ENCODE measurements at places on chromosomes 11 and 22.

DNA sequence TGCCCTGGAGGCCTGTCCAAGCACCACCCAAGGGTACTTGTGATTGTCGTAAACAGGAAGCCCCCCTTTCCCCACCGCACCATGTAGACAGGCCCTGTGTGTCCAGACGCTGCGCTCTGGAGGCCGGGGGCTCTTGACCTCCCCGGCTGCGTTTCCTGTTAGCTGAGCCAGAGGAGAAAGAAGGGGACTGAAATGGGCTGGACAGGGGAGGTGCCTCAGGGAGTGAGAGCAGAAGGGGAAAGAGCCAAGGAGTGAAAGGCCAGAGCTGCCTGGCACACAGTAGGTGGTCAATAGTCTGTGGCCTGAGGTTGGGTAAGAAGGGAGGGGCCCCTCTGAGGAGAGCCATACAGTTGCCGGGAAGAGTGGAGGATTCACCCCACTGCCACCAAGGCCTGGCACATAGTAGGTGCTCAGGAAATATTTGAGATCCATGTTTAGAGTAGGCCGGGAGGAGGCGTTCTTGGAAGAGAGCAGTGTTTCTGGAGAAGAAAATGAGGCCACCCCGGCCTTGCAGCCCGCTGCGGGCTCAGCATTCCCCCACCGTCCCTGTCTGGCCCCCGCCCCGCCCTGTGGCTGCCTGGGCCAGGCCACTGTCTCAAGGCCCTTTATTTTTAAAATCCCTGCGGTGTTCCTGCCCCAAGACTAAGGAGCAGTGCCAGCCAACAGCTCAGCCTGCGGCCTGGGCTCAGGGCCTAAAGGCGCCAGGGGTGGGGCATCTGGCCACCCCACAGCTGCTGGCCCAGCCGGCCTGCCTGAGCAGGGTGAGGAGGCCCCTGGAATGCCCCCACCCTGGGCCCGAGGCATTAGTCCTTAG, 13.6 kb upstream of the CDC42EP1 start:
- no peak for DNase-seq

- no peak for DNase-seq
These were observed 60.7 kb upstream of the CCDC89 start for GRCh38 chr11:85746670-85747069.

GRCh38 chr11:58801302-58801701, 43.2 kb downstream of the GLYATL2 start:
- no peak for DNase-seq

GRCh38 chr11:108069947-108070346, 51.4 kb upstream of the ACAT1 start:
- peak; percentile 22 for DNase-seq

GRCh38 chr11:94702481-94702880, 65.7 kb upstream of the AMOTL1 start:
- no peak for DNase-seq

DNA sequence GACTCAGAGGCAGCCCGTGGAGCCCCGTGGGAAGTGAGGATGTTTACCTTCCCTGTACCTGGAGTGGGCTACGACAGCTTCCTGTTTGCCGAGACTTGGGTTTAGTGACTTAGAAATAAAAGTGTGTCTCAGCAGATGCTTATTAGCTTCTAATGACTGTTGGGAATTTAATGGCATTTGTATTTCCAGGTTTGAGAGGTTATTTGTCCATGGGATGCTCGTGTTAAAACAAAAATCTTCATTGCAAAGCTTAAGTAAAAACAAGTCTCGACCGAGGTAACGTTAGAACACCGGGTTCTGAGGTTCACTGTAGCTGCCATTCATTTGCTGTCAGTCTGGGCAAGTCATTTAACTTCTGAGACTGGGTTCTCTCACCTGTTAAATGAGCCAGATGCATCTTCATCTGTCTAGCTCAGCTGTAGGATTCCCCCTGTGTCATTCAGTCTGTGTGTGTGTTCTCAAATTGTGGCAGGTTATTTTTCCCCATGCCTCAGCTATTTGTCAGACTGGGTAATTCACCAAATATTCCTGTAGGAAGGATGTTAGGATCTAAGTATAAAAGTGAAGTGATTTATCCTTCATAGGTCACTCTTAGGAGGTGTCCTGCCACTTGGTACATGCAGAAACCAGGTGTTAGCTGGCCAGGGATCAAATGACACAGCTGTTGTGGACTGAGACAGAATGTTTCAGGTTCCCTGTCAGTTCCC, 791 bp downstream of the EI24 start:
- DNase-seq: no peak

DNA sequence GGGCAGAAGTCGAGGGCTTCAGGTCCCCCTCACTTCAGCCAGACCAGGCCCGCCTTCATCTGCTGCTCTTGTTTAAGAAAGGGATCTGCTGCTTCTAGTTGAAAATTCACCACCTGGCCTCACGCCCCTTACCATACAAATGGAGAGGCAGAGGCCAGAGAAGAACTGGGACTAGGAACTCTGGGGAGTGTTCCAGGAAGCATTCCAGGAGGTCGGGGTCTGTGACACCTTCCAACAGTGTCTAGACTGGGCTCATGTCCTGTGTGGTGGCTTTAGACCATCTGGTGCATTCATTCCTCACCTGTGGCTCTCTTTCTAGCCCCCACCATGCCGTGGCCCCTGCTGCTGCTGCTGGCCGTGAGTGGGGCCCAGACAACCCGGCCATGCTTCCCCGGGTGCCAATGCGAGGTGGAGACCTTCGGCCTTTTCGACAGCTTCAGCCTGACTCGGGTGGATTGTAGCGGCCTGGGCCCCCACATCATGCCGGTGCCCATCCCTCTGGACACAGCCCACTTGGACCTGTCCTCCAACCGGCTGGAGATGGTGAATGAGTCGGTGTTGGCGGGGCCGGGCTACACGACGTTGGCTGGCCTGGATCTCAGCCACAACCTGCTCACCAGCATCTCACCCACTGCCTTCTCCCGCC, 12.3 kb downstream of the TSKU start:
- DNase-seq: no peak

- peak; percentile 58 for DNase-seq
These were observed 714 bp downstream of the CD59 start for GRCh38 chr11:33735271-33736147.

GRCh38 chr11:4539603-4540219, 5.3 kb upstream of the OR52M1 start:
- peak; percentile 61 for DNase-seq

GRCh38 chr11:102338479-102339010, 8.5 kb upstream of the BIRC2 start:
- no peak for DNase-seq

DNA sequence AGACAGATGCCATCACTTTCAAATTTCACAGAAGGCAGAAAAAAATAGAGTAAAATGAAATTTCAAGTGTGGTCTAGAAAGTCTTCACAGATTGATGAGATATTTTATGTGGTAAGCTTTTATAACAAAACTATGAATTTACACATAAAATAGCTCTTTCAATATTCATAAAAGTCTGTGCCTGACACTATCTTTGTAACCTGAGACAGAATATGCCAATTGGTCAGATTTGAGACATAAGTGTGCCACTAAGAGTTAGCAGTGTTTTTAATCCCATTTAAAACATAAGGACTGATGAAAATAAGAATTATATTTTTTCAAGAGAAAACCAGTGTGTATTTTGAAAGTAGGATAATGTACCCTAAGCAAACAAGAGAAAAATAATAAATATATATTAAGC, 769.5 kb upstream of the LUZP2 start:
- no peak for DNase-seq

GRCh38 chr11:78731027-78731426, 156.4 kb upstream of the NARS2 start:
- DNase-seq: no peak

- no peak for DNase-seq
These were observed 52.6 kb downstream of the TENM4 start for GRCh38 chr11:79388201-79388600.

DNA sequence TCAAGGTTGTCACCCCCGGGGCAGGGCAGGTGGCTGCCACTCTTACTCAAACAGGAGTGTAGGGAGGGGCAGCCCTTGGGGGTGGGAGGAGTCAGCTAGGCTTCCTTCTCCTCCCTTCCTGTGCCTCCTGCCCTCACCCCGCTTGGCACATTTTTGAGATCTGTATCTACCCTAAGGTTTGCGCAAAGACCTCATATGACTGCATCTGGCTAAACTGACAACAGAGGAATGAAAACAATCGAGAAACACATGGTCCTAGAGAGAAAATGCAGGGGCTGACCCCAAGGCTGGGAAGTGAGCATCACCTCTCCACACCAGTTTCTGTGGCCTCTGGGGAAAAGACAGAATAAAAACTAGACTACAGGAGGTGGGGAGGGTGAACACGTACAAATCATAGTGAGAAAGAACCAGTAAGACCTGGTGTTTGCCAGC, 28.1 kb downstream of the IGSF9B start:
- DNase-seq: no peak

DNA sequence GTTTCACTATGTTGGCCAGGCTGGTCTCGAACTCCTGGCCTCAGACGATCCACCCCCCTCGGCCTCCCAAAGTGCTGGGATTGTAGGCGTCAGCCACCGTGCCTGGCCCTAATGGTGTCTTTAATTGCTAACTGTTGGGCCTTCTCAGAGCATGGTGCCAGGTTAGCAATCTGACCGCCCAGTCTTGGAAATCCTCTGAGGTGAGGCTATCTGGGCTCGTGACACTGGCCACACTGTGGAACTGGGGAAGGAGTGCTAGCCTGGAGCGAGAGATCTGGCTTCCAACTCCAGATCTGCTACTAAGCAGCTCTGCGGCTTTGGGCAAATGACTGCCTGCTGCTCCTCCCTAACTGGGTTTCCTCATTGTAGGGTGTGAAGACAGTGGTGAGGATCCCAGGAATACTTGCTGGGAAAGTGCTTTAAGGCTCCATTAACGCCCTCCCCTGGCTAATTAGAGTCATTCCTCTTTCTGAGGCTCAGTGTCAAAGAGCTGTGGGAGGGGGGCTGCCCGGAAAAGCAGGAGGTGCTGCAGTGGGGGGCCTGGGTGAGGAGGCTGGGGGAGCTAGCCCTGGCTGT, 35.4 kb downstream of the CHRDL2 start:
- no peak for DNase-seq

GRCh38 chr11:43360361-43361032, 1.8 kb downstream of the TTC17 start:
- peak; percentile 75 for DNase-seq

DNA sequence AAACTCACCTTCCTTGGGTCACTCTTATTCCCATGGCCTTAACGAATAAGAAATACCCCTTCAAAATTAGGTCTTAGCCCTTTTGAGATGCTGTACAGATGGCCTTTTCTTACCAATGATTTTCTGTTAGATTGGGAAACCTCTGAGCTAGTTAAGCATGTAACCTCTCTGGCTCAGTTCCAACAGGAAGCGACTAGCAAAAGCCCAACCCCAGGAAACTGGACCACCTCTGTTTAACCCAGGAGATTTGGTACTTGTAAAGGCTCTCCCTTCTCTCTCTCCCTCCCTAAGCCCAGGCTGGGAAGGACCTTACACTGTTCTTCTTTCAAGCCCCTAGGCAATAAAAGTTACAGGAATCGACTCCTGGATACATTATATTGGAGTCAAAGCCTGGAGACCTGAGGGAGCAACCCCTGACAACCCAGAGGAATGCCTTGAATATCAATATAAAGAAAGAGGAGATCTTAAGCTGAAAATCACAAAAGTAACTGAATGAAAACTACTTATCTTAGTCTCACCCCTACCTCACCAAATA, 11.7 kb downstream of the APIP start:
- DNase-seq: no peak

GRCh38 chr11:113505046-113505445, 29.8 kb upstream of the DRD2 start:
- DNase-seq: no peak

GRCh38 chr22:35618427-35619223, 1.5 kb upstream of the MB start:
- DNase-seq: no peak

- no peak for DNase-seq
These were observed 89.0 kb downstream of the MUC15 start for GRCh38 chr11:26483108-26483507.

GRCh38 chr11:19874266-19874665, 161.6 kb downstream of the NAV2 start:
- DNase-seq: no peak

GRCh38 chr11:12318791-12319438, 58.5 kb upstream of the PARVA start:
- DNase-seq: no peak

- DNase-seq: no peak
These were observed 639.1 kb downstream of the TBC1D22A start for GRCh38 chr22:47401592-47401898.

GRCh38 chr11:17694494-17695110, 24.8 kb upstream of the MYOD1 start:
- DNase-seq: no peak

DNA sequence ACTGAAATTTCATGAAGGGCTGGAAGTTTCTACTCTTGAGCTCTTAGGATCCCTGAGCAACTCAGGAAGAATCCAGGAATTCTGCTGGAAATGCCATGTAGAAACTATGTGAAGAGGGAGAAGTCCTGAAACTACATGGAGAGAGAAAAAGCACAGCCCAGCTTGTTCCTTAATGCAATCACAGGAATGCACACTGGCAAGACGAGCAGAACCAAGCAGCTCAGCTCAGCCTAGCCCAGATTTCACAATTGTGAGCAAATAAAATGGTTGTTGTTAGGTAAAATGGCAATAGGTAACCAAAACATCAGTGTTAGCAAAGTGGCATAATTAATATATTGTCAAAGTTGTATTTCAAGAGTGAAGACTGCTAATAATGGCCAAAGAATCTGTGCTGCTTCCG, 28.1 kb downstream of the ZNF214 start:
- no peak for DNase-seq

- no peak for DNase-seq
These were observed 24.1 kb downstream of the DCPS start for GRCh38 chr11:126328001-126328390.

DNA sequence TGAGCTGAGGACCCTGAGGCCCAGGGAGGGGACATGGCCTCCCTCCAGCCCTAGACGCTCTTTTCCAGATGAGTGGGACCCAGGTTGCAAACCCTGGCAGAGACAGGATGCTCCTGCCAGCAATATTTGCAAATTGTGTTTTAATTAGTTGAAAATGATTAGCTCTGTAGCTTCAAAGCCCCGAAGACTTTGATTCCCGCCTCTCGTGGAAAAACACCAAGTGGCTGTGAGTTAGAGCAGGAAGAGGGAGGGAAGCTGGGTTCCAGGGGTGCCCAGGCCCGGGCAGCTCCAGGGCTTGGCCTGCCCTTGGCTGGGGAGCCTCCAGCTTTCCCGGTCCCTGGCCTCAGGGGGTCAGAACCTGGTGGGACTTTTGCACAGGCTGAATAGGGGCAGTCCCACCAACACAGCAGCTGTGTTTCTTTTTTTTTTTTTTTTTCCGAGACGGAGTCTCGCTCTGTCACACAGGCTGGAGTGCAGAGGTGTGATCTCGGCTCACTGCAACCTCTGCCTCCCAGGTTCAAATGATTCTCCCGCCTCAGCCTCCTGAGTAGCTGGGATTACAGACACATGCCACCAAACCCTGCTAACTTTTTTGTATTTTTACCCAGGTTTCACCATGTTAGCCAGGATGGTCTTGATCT, 101.6 kb upstream of the RTL6 start:
- DNase-seq: no peak

DNA sequence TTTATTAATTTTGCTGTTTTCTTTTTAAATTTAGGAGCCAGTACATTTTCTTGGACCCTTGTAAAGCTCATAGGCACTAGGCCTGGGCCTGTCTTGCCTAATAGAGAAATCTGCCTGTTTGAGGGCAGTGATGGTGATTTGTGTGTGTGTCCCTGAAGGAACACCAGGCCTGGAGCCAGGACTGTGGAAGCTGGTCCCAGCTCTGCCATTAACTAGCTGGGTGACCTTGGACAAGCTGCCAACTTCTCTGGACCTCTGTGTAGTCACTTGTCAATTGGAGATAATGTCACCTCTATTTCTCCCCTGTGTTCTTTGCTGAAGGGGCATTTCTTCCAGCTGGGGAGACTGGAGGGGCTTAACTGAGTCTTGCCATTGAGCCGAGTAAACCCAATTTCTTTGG, 16.0 kb upstream of the FTH1 start:
- no peak for DNase-seq

Data from suppressor macrophage treated with lipopolysaccharide for 1 hour (primary cell).